ENCODE measurements at places on chromosomes 16 and 17.

- DNase-seq, result peak; percentile 40
Observed at GRCh38 chr17:39404542-39405378, 3.3 kb upstream of the FBXL20 start.

GRCh38 chr17:29566473-29567303, at the start of gene ABHD15:
Gene ABHD15, minus strand, starts transcription at chr17:29567037. Its CDS starts 71 bp downstream, at chr17:29566966.
- DNase-seq, result peak; percentile 58

GRCh38 chr16:733382-734207, 6.7 kb downstream of the HAGHL start:
- peak; percentile 24 for DNase-seq

- DNase-seq, result no peak
Observed at GRCh38 chr17:72349491-72349995, 228.7 kb downstream of the SOX9 start.

Data from stimulated activated CD4-positive, alpha-beta T cell treated with anti-CD3 and anti-CD28 coated beads, Interleukin-1b, Interleukin-23, amount 100 ng/mL, for 48 hours (primary cell).